ENCODE measurements at places on chromosomes 12 and 14.

DNA sequence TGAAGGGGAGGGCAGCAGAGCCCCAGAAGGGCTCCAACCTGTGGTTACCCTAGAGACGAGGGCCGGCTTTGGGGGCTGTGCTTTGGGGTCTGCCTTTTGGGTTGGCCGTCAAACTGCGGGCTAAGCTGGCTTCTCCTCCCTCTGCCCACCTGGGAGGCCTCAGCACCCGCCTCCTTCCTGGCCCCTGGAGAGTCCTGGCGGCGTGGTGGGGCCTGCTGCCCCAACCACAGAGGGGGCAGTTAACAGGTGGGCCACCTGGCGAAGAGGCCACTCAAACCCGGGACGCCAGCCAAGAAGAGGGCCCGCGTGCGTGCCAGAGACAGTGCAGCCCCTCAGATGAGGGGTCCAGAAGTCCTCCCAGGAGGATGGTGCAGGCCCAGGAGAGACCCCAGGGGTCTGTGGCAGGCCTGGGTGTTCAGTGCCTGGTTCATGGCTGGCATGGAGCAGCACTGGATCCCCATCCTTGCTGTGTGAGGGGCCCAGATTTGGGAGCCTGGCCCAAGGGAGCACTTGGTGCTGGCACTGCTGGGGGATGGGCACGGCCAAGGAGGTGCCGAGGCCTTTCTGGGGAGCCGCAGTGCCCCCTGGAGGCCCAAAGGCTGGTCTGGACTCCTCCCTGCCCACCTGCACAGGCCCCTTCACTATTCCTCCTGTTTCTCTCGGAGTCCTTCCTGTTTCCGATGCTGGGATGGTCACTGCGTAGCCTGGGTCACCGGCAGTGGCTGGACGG is 48.8 kb downstream of the LRCOL1 start:
- DNase-seq: no peak

- DNase-seq: no peak
Observed at GRCh38 chr12:54333420-54334034, 8.6 kb downstream of the COPZ1 start.

DNA sequence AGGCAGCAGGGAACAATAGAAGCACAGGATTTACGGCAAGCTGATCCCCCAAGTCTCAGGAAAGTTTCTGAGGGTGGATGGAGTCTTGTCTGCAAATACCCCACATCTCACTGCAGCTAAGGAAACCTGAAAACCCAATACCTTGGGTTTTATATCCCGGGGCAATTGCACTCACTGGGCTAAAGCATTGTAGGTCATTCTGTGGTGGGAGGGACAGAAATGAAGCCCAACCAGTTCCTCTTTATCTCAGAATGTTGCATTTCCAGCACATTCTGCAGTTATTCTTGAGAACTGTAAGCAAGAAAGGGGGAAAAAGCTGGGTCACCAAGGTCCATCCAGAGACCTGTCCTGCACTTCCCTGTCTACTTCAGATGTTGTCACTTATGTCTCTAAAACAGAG is 39.8 kb downstream of the C12orf42 start:
- DNase-seq: no peak

- DNase-seq: no peak
Observed at GRCh38 chr14:24273422-24273998, 2.1 kb upstream of the RABGGTA start.

- no peak for DNase-seq
Observed at GRCh38 chr14:63652406-63652805, 10.7 kb upstream of the WDR89 start.

GRCh38 chr12:17954788-17955187 is 135.2 kb downstream of the RERGL start:
- DNase-seq: no peak

GRCh38 chr14:100896369-100897060 is 7.0 kb downstream of the RTL1 start:
- DNase-seq: no peak

DNA sequence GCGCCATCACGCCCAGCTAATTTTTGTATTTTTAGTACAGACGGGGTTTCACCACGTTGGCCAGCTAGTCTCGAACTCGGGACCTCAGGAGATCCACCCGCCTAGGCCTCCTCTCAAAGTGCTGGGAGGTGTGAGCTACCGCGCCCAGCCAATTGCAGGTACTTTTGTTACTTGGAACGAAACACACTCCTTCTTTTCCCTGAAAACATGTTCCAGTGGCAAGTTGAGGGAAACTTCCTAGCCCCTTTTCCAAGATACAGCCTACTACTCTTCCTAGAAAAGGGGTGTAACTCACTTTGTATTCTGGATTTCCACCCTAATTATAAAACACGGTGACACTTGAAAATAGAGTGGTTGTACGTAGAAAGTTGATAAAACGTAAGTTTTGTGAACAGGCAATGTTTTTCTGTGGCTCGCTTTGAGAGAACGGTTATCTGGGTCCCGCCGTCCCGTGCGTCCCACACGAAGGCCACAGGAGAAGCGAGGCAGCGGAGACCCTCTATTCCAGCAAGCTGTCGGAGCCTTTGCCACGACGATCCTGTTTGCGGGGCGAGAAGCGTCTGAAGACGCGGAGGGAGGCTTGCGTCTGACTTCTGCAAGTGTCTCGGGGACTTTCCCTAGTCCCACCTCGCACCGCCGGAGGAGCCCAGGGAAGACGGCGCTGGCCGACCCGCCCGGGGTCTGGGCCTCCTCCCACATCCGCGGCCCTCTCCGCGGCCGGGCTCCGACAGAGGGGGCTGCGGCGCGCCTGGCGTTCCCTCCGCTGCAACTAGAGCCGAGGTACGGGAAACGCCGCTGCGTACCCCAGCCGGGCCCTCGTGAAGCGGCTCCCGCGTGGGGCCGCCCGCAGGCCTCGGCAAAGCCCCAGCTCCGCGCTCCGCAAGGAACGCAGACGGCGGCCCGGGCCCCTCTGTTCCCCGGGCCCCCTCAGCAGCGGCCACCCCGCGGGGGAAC is 745 bp downstream of the CDCA4 start:
- no peak for DNase-seq

DNA sequence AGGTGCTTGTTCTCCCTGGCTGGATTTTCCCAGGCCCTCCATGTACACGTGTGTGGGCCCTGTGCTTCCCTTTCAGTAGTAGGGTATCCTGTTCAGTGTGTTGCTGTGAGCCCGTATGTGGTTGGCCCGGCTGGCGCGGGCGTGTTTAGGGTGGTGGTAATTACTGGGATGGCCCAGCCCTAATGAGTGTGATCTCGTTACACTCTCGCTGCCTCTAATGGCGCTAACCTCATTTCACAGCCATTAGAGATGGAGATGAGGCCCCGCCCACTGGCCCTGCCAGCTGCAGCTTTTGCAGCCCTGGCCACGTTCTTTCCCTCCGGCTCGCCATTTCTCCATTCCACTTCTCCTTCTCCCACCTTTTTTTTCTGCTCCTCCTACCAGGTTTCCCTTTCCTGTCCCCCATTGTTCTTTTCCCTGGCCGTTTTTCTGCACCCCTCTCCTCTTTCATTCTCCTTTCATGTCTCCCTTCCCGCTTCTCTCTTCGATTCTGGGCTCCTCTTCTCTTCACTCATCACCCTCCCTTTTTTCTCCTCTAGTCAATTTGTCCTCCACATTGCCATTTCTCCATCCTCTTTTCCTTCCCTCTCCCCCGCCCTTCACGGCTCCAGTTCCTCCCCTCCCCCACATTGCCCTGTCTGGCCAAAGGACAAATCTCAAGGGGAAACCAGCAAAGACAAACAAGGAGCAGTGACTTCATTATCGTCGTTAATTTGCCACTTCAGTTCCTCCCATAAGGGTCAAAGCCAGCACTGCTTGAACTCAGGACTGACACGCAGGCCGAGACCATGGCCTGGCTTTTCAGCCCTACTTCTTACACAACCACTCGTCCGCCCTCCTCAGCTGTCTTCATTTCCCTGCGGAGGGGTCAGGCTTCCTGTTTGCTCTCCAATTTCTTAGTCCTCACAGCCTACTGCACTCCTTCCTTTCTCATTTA is 6.8 kb downstream of the ZFHX2 start:
- DNase-seq: no peak

DNA sequence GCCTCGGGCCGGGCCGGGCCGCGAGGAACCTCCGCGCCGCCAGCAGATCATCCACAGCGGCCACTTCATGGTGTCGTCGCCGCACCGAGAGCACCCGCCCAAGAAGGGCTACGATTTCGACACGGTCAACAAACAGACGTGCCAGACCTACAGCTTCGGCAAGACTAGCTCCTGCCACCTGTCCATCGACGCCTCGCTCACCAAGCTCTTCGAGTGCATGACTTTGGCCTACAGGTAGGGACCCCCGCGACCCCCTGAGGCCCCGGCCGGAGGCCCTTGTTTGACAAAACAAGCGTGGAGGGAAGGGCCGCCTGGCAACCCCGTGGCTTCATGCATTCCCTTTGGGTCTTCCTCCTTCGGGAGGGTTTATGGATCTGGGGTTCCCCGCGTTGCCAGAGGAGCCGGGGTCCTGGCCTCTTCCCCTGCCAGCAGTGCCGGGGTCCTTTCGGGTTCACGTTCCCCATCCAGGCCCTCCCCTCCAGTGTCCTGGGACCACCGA is 526 bp downstream of the MLXIP start:
- no peak for DNase-seq

GRCh38 chr12:107549651-107550480 is 135.7 kb upstream of the PWP1 start:
- DNase-seq: no peak

- no peak for DNase-seq
Observed at GRCh38 chr12:110183386-110183785, 59.2 kb downstream of the IFT81 start.

Data from iPS DF 19.7 (cell line).